ENCODE measurements at places on chromosomes 2 and 18.
A peak's percentile ranks its signal among the peaks of the same experiment; 100 is the strongest.

GRCh38 chr2:190649798-190650390 lies 1.0 kb downstream of the NAB1 start:
- DNase-seq: no peak

- peak; percentile 27 for DNase-seq
These were observed 33.4 kb downstream of the XRCC5 start for GRCh38 chr2:216142540-216142939.

- DNase-seq: no peak
These were observed 4.0 kb upstream of the NOP58 start for GRCh38 chr2:202261531-202261930.

DNA sequence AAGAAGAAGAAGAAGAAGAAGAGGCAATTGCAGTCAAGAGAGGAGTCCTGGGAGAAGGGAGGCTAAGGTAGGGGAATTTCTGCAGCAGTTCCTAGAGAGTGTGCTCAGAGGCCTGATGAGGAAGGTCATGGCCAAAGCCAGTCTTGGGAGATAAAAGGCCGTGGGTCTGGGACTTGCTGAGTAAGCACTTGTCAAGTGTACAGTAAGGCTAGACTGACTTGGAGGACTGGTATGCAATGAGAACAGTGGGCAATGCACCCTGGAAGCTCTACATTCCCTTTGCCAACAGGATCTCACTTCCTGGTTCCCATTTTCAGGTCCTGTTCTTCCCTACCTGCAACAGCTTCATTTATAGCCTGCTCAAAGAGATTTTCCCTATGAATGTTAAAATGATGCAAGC lies 28.6 kb upstream of the CYP26B1 start:
- no peak for DNase-seq

DNA sequence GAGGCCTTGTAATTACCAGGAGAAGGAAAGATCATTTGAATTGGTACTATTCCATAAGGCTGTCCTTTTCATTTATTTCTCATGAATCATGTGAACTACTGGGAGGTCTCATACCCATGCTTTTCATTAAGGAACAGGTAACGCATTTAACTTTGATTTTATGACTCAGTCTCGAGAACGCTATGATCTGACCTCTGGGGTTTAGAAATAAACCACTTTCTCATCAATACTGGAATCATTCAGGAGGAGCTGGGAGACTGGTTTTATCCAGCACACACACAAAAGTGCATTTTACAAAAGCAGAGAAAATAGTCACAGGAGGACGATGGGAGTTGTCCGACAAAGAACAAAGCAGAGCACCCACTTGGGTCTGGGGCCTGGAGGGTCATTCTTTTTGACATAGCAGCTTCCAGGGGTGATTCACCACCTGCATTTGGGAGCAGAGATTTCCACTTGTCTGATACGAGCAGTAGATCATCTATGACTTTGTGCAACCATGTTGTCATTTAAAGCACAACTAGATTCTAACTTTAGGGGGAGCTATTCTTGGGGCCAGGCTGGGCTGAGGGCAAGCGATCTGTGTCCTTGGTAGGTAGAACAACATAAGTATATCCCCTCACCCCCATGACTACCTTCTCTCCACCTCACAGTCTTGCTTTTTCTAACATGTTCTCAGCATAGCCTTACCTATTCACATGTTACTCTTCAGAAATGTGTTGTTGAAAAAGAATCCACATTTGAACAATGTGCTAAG lies 95.9 kb upstream of the SCG2 start:
- DNase-seq: no peak

GRCh38 chr2:175233135-175233719 lies 51.7 kb upstream of the ATP5MC3 start:
- no peak for DNase-seq

DNA sequence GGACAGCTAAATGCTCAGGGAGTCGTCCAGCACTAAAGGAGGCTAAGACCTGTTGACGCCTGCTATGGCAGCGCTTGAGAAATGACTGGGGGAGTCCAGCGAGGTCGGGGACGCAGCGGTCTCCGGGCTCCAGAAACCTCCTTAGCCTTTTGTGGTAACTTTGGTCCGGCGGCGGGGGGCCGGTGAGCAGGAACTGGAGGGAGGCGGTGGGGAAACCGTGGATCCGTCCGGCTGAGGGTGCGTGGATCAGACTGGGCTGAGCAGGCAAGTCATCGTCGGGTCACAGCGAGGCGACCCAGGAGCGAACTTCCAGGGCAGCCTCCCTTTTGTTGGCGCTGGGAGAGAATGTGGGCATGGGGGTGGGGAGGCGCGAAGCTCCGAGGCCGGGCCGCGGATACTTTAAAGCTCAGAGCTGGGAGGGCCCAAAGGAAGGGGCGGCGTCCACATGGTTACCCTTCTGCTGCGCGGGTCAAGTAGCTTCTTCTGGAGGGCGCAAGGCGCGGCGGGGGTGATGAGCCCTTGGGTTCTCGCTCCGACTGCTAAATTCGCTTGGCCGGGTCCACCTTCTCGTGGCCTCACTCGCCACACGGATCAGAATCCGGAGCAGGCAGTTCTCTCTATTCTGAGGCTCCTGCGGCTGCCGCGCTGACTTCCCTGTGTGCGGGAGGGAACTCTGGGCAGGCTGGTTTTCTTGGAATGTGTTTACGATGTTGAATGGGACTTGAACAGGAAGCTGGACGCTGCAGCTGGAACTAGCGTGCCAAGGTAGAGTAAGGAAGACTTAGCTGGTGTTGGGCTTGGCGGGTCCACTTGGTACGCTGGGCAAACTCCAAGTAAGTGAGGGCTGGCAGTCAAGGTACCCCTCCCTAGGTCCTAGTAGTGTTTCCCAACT lies 920 bp downstream of the GULP1 start:
- no peak for DNase-seq

- no peak for DNase-seq
These were observed 96.8 kb downstream of the BOD1L2 start for GRCh38 chr18:57243624-57244179.

DNA sequence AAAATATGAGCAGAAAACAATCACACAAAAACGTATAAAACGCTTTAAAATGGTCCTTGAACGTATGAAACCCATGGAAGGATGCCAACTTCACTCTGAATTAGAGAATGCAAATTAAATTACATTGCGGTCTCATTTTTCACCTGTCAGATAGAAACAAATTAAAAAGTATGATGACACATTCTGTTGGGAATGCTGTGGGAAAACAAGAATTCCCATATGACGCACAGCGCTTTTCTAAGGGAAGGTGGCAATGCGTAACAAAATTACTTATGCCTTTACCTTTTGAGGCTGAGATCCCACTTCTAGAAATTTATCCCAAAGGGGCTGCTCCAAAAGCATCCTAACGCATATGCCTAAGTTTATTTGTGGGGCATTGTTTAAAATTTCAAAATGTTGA lies 3.8 kb upstream of the RPS7 start:
- no peak for DNase-seq

GRCh38 chr2:173214213-173214612 lies 138.6 kb downstream of the MAP3K20 start:
- no peak for DNase-seq

DNA sequence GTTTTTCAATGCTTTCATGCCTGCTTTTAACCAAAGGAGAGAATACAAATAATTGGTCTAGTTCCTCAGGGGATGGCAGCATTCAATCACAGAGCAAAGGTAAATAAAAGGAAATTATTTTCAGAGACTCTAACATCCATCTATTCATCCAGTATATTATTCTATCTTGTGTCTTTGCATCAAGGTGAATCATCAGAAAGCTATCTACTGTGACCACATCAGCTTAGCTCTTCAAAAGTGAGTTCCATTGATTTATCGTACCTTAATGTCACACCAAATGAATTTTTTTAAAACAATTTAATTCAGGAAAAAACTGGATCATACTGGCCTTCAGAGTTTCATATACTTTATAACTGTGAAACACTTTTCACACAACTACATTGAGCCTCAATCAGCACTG lies 66.1 kb downstream of the CHN1 start:
- no peak for DNase-seq

GRCh38 chr2:149808556-149808955 lies 221.0 kb upstream of the MMADHC start:
- no peak for DNase-seq

DNA sequence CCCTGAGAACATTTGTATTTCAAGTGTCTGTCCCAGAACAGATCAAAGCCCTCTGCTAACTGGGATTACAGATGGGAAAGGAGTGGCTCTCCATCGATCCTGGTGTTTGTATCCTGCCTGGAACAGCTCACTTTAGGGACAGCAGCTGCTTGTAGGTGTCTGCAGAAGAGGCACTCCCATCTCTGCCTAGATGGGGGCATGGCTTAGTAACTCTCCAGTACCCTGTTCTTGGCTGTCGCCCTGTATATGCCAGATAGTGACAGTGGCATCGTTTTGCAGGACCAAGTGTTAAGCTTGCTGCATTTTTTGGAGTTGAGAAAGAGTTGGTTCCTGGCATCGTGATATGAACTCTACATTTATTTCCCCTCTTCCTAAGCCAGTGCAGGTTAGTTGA lies 189.9 kb downstream of the SH3RF3 start:
- no peak for DNase-seq

DNA sequence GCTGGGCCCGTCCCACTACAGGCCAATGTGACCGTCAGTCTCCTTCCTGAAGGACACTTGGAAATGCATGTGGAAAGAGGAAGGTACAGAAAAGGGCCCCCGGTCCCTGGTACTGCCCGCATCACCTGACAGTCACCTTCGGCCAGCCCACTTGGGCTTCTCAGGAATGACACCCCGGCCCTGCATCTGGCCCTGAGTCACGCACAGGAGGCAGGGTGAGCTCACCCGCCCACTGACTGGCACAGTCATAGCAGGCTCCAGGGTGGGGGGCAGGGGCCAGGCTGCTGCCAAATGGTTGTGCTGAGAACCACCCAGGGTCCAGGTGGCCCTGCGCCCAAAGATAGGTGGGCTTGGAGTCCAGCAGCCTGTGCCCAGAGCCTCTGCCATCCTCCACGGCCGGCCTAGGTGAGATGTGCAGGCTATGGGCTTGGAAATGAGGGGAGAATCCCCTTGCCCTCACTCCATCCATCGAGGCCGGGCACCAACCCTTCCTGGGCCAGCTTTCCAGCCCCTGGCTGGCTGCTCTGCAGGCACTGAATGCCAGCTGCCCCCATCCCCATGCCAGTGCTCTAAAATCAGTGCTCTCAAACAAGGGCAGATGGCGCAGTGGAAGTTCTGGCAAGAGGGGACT lies 14.1 kb downstream of the EMX1 start:
- DNase-seq: no peak

- DNase-seq: no peak
These were observed 601.2 kb upstream of the ZNF804A start for GRCh38 chr2:183996825-183997793.

GRCh38 chr2:176146645-176147044 lies 4.7 kb upstream of the HOXD4 start:
- DNase-seq: no peak

DNA sequence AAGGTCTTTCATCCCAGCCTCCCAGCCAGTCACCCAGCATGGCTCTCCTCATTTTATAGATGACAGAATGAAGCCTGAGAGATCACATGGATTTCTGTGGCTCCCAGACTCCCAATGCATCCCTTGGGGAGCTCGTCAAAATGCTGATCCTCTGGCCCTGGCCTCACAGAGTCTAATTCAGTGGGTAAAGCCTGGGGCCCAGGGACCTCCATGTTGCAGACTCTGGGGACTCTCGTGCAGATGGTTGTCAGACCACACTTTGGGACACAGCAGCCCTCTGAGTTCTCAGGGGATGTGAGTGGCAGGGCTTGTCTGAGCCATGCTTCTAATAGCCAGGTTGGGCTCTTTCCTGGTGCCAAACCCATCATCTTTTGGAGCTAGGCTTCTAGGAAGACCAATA lies 97.0 kb downstream of the CTIF start:
- DNase-seq: no peak

DNA sequence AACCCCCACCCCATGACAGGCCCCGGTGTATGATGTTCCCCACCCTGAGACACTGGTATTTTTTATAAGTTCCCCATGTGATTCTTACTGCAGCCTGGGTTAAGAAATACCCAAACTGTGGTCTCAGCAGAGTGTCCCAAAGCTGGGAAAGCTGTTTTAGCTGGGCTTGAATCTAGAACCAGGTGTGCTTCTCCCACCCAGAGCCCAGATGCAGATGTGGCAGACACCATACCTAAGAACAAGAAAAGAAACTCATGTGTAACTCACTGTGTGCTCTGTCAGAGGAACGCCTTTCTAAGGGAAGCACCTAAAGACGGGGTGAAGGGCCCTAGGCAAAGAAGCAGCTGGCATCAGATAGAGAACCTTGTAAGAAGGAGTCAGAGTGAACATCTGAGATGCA lies 23.9 kb downstream of the DOK1 start:
- no peak for DNase-seq

DNA sequence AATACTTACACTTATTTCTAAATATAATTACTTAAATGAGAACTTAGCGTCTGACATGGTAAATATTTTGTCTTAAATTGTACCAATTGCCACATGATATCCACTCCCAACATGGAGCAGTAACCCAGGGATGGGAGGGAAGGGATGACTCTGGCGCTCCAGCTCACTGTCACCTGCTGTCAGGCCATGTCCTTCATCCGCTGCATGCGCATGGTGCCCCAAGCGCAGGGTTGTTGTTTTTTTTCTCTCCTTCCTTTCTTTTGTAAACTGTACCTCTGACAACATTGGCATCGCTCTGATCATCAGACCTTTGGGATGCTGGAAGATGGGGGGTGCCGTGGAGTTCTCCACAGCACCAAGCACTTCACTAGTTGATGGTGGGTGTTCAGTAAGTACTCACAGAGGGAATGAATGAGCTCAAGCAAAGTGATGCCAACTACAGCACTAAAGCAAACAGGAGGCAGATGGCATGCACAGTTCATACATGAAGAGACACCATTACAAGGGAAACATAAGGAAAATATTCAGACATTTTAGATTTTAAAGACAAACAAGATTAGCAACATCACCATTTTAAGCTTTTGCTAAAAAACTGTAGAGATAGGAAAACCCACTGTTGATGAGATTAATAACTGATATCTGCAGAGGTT lies 247.8 kb downstream of the GBX2 start:
- no peak for DNase-seq

DNA sequence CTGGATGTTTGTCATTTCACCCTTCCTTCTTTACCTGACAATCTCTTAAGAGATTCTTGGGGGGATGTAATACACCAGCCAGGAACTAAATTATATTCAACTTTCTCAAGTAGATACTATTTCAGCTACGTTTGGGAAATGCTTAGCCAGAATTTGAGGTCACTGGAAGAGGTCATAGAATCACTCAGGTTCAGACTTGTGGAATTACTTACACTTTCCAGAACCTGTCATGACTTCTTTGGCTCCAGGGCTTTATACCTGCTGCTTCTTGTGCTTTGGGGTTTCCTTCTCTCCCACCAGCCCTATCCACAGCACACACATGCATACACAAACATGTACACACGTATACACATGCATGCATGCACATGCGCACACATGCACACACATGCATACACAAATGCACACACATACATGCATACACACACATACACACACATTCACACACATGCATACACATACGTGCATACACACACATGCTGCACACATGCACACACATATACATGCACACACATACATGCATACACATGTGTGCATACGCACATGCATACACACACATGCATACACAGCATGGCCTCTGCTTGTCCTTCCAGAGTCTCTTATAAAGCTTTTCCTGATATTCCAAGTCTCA lies 23.5 kb upstream of the ANXA4 start:
- DNase-seq: no peak
